NCI-H2029 treated with DMSO at 0.1 percent for 48 hours (cell line): ENCODE measurements at places on chromosomes 7 and 10.

DNA sequence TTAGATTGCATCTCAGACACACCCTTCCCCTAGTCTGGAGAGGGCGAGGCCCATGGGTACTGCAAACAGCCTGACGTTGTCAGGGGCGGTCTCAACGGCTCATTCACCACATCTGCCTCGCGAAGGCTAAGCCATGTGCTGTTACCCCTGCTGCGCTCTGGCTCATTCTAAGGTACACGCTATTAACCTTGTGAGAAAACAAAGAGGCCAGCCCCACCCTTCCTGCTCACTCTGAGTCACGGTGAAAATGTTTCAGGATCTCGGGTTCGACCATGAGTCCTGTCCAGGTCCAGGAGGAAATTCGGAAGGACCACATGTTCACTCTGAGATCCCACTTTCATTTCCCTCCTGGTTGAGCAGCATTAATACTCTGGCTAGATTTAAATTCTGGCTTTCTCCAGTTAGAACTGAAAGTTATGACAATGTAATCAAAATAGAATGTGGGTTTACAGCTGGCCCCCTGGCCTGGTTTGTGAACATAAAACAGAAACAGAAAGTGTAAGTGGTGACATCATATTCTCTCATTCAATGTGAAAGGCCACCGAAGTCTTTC is 55.2 kb downstream of the EGFR start:
- peak; percentile 23 for DNase-seq

DNA sequence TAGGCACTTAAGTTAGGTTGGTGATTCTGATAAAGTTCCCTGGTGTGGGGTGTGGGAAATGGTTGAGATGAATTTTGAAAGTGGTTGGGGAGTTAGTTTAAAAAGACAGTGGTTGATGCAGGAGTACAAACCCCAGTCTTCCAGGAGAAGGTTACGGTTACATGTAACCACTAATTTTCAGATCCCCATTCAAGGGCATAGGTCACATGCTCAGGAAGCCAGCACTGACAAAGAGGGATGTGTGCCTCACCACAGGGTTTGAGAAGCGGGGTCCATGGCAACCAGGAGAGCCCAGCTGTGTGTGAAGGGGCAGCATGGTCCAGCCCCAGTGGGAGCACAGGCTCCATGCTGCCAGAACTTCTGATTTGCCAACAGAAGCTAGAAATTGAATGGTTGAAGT is 144.2 kb downstream of the MDFIC start:
- DNase-seq: no peak

GRCh38 chr7:158111906-158112570 is 475.6 kb downstream of the PTPRN2 start:
- no peak for DNase-seq

- no peak for DNase-seq
These were observed 10.5 kb downstream of the DAGLB start for GRCh38 chr7:6437251-6437650.

DNA sequence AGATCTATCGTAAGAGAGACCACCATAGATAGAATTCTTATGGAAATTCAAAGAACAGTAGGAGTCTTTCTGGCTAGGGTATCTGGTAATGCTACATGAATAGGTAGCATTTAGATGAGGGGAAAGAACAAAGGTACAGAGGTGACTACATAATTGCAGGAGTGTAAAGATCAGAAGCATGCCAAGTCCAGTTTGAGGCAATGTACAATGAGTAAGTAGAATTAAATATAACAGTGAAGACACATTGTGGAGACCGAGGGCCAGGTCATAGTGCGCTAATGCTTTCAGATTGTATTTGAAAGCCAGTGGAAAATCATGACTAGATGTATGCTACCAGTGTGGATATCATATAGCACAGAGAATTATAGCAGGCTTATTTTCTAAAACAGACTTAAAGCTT is 1611.6 kb upstream of the LRRTM3 start:
- no peak for DNase-seq

- DNase-seq: no peak
These were observed 115.9 kb upstream of the CACUL1 start for GRCh38 chr10:118870467-118871243.
